Osteocyte (in vitro differentiated cells): ENCODE measurements at places on chromosomes 12 and 14. TPM values are rescaled to one million over a fixed set of nuclear protein-coding genes. Genes with fewer than 3 reads are reported as not detected.
A peak's percentile ranks its signal among the peaks of the same experiment; 100 is the strongest.

DNA sequence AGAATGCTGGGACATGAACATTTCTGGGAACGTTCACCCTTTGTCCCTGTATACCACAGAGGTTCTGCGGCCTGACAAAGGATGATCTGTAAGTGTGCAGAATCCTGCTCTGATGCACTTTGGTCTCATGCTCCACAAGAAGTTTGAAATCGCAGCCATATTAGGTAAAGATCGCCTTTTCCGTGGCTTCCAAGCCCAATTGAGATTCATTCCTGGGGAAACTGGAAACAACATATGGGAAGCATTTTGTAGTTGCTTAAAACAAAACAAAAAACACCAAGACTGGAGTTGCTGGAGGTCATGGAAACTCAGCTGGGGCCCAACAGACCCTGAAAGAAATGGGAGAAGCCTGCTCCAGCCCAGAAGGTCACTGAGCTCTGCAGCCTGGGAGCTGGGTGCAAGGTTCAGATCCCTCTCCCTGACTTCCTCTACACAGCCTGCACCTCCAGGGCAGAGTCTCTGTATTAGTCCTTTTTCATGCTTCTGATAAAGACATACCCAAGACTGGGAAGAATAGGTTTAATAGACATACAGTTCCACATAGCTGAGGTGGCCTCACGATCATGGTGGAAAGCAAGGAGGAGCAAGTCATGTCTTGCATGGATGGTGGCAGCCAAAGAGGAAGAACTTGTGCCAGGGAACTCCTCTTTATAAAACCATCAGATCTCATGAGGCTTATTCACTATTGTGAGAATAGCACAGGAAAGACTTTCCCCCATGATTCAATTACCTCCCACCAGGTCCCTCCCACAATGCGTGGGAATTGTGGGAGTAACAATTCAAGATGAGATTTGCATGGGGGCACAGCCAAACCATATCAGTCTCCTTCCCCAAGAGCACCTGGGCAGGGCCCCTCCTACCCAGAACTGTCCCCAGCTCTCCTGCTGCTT, 60.8 kb upstream of the CHGA start:
- DNase-seq: no peak

- no peak for DNase-seq
These were observed 43.2 kb downstream of the RFX4 start for GRCh38 chr12:106625976-106626375.

- no peak for DNase-seq
These were observed 5.4 kb upstream of the ERO1A start for GRCh38 chr14:52700701-52701172.

GRCh38 chr14:76941946-76942805, 86.3 kb downstream of the IRF2BPL start:
- no peak for DNase-seq

DNA sequence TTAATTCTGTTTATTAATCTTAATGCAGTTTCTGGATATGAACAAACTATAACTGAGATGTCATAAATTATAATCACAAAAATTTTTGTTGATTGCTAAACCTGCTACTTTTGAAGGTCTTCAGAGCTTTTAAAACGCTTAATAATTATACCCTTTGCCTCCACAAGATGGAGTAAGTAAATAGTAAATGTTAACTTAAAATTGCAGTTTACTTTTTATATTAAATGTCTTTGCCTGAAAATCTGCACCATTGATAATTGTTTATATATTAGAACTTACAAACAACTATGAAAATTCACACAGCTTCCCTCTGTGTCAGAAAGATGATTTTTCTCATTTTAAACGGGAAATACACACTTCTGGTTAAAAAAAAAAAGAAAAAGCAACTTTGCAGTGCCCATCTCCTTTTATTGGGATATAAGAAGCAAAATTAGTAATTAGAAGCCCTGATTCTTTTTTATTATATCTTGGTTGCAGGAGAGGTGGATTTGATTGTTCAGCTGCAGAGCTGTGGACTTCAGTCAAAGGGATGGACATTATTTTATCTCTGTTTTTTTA, 35.6 kb downstream of the SCFD1 start:
- DNase-seq: no peak

- peak; percentile 95 for DNase-seq
These were observed 8.3 kb downstream of the PLD4 start for GRCh38 chr14:104932676-104933631.

- no peak for DNase-seq
These were observed 330.8 kb downstream of the SOX5 start for GRCh38 chr12:23618718-23619117.

DNA sequence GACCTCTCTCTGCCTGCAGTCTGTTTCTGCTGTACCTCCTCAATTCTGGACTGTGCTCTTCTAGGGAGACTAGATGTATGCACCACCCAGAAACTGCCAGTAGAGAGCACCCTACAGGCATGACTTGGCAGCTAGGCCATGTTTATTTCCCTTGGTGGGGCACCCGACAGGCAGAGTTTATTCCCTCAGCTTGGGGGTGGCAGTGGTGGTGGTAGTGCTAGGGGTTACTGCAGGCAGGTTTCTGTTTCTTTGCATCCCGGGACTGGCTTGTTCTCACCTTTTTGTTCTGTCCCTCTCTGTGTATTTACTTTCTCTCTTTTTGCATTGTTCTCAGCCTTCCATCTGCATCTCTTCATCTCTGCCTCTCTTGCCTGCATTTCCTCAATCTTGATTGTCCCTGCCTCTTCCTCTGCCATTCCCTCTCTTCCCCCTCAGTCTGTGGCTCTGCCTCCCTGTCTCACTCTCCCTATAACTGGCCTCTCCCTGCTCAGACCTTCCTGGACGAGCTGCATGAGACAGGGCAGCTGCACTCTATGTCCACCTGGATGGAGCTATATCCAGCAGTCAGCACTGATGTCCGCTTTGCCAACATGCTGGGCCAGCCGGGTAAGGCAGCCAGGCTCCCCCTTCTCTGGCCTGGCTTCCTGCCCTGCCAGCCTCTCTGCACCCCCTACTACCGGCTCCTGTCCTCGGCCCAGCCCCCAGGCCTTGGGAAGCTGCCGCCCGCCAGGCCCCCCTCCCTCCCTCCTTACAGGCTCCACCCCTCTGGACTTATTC, 13.8 kb downstream of the PRPF40B start:
- peak; percentile 86 for DNase-seq

GRCh38 chr14:71468701-71469100, 463.5 kb upstream of the RGS6 start:
- DNase-seq: no peak

DNA sequence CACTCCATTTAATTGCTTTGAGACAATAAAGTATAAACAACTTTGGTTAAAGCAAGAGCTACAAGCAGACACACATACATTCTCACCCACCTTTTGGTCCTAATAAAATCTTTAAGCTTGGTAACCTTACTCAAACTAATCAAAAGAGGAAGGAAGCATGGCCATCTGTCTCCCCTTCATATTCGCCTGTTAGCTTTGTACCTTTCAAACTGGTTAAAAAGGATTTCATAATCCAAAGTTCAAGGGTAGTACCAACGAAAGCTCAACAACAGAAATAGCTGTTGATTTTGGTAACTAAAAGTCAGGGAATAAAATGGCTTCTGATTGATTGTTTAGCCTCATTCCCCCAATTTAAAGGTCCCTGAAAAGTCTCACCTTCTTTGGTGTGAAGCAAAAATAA, 456.9 kb downstream of the BCAT1 start:
- no peak for DNase-seq

DNA sequence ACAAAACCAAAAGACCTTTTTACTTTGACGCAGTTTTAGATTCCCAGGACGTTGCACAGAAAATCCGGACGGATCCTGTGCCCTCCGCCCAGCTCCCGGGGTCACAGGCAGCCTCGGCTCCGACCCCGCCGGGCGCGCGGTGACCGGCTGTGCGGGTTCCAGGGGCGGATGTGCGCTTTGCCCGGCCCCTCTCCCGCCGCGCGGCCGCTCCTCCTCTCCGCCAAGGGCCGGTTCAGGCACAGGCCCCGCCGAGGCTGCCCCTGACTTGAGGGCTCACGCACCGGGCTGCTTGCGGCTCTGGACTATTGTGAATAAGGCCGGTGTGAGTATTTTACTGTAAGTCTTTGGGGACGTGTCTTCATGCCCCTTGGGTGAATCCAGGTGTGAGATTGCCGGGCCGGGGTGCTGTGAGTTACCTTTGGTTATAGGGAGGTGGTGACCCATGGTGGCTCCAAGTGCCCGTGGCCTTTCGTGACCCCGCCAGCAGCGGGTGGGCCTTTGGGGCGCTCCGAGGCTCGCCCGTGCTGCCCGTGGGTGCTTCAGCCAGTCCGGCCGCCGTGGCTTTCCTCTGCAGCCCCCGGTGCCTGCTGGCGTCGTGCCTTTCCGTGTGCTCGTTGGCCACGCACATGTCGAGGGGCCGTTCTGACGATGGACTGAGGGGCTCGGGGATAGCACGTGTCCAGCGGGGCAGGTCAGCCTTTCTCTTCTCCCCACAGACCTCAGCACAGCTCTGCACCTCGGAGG, 45.9 kb downstream of the NOC4L start:
- no peak for DNase-seq

GRCh38 chr12:59173695-59174094, 253.4 kb upstream of the LRIG3 start:
- no peak for DNase-seq

- peak; percentile 67 for DNase-seq
These were observed 62.0 kb upstream of the TUNAR start for GRCh38 chr14:95814363-95815225.

Gene ATF1
- total RNA-seq: 30.3 and 32.2 TPM in 2 replicates

Gene PMCH
- not detected in 2 replicates for total RNA-seq

Gene GZMB
- not detected in 2 replicates for total RNA-seq

Gene PRPH
- total RNA-seq: not detected in 2 replicates

Gene EGLN3
- total RNA-seq: 0.37 and 0.38 TPM in 2 replicates

Gene BICDL1
- not detected in 2 replicates for total RNA-seq

Gene KRT79
- not detected in 2 replicates for total RNA-seq

Gene SERPINA9
- total RNA-seq: not detected in 2 replicates

Gene REC8
- 8.1 and 11.5 TPM in 2 replicates for total RNA-seq

Gene SMIM41
- total RNA-seq: not detected in 2 replicates

Gene EID3
- total RNA-seq: 2.8 and 3.7 TPM in 2 replicates

Gene PPFIA2
- total RNA-seq: 0.65 and 0.67 TPM in 2 replicates

Gene LRP1-AS
- total RNA-seq: not detected in 2 replicates

Gene RILPL2
- total RNA-seq: 4.1 and 4.4 TPM in 2 replicates
